NCI-H510A treated with DMSO at 0.1 percent for 48 hours (cell line): ENCODE measurements at places on chromosomes 16 and 17.

DNA sequence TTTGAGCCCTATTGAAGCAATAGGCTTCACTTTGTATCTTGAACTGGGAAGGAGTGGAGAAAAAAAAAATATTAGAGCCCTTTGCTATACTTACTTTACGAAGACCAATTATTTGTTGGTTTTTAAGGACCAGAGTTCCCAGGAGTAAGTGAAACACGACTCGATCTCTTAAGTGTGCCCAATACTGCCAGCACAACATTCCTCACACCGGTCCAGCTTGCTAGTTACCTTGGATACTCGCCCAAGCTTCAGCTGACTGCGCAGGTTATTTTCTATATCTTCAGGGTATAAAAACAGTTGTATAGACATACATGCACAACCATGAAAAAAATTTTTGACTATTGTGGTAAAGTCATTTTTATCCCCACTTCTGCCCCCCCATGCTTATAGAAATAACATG, 72.1 kb downstream of the RPTOR start:
- no peak for DNase-seq

DNA sequence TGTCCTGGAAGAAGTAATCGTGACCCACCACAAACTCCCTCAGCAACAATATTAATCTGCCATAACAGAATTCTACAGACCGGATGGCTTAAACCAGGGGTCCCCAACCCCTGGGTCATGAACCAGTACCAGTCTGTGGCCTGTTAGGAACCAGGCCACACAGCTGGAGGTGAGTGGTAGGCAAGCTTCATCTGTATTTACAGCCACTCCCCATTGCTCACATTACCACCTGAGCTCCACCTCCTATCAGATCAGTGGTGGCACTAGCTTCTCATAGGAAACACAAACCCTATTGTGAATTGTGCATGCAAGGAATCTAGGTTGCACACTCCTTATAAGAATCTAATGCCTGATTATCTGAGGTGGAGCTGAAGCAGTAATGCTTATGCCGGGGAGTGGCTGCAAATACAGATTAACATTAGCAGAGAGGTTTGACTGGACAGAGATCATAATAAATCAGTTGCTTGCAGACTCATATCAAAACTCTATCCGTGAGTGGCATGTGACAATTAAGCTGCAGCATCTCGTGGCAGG, 74.5 kb downstream of the NOG start:
- DNase-seq = no peak

DNA sequence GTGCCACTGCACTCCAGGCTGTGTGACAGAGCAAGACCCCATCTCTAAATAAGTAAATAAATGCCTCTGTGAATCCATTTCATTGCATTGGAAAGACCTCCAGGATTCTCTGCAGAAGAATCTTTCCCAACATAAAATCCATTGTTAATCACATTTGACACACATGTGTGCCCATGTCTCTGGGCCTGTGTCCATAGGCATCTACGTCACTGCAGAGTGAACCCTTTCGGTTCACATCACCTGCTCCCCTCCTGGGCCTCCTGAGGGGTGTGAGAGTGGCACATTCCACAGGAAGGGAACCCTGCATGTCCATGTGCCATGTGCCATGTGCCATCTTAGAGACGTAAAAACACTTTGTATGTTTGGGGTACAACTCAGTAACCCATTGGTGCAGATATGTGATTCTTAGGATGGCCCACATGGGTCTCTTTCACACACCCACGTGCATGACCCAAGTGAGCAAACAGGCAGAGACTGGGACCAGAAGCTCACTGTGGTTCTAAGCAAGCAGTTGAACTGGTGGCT, 427.5 kb downstream of the MAF start:
- no peak for DNase-seq

DNA sequence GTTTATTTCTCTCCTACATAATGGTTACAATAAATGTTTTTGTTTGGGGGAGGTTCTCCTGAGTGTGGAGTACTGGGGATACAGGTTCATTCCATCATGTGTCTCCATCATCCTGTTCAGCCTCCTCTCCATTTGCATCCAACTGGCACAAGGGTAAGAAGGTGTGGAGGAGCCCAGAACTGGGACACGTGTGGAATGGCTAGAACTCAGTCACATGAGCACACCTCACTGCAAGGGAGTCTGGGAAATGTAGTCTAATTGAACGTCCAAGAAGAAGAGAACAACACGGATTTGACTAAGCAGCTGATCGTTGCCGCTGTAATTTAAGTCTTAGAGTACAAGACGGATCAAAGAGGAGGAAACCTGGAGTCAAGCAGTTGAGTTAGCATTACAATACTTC, 6.1 kb downstream of the OR1A1 start:
- DNase-seq = no peak

DNA sequence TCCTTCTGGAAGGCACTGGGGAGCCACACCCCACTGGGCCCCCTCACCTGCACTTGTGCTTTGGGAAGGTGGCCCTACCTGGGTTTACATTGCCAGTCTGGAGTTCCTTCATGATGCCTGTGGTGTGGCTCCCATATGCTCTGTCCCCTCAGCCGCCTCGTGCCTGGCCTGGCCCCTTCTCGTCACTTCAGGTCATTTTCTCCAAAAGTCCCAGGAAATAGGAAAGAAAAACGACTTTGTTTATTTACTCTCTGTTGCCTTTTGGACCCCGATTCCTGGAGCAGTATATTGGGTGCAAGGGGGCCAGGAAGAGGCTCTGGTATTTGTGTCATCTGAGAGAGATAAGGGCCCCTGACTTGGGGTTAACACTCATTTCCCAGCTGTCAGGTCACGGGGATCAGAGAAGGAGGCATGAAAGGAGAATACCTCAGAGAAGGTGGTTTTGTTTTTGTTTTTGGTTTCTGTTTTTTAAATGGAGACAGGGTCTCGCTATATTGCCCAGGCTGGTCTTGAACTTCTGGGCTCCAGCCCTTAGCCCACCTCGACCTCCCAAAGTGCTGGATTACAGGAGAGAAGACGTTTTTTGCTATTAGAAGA, 4.7 kb downstream of the SOCS3 start:
- DNase-seq = no peak

GRCh38 chr16:70700101-70701020, 14.5 kb upstream of the MTSS2 start:
- DNase-seq = peak; percentile 38

DNA sequence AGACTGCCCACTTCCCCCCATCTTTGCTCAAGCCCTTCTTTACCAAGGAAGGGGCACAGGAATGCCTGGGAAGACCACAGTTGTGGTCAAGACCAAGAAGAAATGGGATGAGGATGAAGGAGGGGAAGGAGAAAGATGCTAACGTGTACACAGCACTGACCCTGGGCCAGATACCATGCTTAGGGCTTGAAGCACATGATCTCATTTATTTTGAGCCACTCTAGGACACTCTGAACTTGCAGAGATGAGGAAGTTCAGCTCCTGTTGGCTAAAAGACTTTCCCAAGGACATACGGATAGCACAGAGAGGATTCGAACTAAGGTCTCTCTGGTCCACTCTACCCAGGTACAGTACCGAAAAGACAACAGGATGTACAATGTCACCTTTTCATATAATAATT, 42.6 kb downstream of the PIK3R5 start:
- DNase-seq = no peak

GRCh38 chr17:64679710-64680216, 17.7 kb upstream of the SMURF2 start:
- DNase-seq = no peak

DNA sequence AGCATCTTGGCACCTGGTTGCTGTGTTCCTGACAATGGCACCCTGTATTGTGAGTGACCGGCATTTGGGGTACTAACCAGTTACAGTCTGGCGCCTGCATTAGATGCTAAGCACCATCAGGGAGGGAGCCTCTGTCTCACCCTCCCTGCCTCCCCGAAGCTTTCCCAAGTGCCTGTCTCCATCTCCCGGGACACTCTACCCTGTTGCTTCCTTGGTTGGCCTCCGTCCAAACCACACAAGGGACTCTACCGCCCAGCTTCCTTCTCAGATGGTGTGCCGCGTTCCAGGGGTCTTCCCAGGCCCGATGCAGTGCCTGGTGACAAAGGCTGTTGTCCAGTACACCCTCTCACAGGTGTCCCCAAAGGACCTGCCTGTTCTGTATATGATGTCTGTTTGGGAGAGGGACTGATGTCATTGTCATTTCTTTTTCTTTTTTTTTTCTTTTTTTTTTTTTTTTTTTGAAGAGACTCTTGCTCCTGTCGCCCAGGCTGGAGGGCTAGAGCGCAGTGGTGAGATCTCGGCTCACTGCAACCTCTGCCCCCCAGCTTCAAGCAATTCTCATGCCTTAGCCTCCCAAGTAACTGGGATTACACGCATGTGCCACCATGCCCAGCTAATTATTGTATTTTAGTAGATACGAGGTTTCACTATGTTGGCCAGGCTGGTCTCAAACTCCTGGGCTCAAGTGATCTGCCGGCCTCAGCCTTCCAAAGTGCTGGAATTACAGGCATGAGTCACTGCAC, 6.7 kb downstream of the SNN start:
- no peak for DNase-seq

DNA sequence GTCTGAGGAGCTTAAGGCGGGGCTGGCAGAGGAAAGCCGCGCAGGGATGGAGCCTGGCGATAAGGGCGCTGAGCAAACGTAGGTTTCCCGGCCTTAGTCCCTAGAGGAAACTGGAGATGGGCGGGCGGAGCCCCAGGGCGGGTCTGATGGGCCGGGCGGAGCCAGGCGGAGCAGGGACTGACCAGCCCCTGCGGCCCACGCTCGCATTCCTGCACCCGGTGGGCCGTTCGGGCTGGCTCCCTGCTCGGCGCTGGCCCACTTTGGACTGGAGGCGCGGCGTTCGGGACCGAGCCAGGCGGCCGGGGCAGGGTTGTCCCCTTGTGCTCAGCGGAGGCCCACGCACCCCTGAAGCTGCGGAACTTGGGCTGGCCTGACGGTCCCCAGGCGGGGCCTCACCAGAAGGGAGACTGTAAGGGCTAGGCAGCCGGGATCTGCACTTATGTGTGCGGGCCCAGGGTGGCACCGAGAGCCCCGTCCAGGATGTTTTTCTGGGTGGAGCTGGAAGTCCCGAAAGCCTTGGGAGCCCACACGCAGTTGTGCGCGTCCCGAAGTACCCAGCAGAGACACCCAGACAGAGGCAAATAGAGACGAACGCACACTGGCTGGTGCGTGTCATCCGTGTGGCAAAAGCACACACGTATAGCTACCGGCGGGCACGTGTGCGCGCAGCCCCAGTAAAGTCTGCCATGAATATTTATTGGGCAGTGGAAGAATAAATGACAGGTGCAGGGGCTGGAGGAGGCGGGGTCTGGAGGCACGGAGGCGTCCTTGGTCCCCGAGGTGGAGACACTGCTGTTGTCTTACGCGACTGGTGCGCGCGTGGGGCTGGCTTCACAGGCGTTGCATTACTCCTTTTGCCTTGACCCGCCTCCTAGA, 1.4 kb downstream of the PYDC1 start:
- DNase-seq = peak; percentile 64

DNA sequence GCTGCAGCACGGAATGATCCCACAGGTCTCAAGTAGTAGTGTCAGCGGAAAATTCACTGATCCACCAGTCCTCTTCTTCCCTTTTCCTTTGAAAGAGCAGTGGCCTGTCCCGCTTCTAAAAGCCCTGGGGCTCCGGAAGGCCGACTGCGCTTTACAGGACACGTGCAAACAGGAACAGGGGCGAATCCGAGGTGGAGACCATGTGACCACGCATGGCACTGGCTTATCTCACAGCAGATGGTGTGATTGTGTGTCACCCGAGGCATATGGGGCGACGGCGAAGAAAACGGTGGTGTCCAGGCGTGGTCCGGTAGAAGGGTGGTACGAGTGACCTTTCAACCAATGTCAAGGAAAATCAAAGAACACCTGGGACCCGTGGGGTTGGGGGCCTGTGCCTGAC, 12.0 kb upstream of the KCNJ18 start:
- no peak for DNase-seq

GRCh38 chr17:59365383-59365981, 34.0 kb downstream of the YPEL2 start:
- DNase-seq = peak; percentile 89

GRCh38 chr17:4087911-4088693, 54.7 kb downstream of the ZZEF1 start:
- no peak for DNase-seq

- DNase-seq = no peak
Measured at GRCh38 chr17:71628306-71628705, 492.5 kb upstream of the SOX9 start.

DNA sequence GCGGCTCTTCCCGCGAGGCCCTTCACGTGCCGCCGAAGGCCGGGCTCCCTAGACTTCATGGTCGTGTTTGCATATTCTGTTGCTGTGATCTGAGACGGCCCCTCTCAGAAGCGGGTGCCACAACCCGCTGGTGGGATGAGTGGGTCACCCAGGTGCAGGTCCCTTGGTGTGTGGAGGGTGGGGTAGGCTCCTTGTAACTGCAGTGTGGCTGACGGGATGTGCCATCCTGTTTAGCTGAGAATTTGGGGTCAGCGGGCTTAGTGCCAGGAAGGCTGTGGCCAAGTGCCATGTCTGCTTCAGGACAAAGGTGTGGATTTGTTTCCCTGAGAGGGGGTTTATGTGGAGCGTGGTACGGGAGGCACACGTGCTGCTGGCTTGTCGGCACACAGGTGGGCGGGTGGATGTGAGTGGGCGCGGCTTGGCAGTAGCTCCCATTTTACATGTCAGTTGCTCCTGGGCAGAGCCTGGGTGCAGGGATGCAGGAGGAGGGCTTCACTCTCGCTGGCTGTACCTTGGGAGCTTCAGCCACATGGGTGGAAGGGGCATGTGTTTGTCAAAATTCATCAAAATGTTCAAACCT, 9.2 kb upstream of the WFIKKN1 start:
- no peak for DNase-seq

DNA sequence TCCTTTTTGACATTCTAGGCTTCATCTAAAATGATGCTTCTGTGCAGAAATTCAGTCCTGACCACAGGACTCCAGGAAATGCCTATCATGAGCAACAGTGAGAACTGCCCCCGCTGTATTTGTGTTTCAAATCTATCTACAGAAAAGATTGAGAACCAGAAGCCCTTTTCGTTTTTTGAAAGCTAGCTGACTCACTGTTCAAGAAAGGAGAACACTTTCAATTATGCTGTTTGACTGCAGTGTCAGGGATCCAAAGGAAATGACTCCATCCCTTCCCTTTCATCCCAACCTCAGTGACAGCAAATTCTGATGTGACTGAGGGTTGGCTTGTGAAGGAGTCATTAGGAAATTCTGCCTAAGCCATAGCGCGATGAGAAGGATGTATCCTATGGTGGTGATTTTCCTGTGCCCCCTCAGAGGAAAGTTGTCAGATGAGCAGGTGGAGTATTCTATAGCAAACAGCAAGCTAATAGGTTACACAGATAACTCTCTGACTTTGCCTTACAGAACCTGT, 622.3 kb downstream of the TMEM114 start:
- no peak for DNase-seq
